ENCODE measurements at places on chromosomes 1 and 21.
A peak's percentile ranks its signal among the peaks of the same experiment; 100 is the strongest.

DNA sequence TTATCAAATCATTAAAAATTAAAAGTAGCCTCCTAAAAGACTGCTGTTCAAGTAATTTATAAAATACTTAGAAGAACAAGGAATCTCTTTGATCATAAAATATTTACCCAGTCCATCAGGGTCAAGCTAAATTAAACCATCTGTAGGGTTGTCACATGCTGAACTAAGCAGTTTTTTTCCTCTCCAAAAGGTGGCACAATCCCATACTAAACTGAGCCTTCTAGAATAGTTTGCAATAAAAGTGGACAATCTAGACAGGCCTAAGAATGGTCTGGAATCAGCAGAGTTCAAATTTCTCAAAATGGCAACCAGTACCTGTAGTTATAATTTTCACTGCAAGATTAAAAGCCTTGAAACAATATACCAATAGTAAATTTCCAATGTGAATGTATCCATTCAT is 194.8 kb downstream of the EIF4G3 start:
- DNase-seq = peak; percentile 13

- no peak for DNase-seq
Measured at GRCh38 chr21:36461918-36462486, 17.9 kb downstream of the CLDN14 start.

DNA sequence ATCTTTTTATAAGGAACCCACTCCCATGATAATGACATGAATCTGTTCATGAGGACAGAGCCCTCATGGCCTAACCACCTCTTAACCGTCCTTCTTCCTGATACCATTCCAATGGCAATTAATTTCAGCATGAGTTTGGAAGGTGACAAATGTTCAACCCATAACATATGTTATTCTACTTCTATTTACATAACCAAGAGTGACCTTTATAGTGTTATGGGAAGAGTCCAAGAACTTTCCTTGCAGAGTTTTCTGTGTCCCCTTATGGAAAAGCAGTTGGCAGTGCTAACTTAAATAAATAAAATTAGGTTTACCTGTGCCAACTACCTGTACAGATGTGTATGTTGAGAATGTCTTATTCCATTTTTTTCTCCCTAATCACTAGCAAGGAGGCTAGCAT is 11.1 kb downstream of the MAP10 start:
- DNase-seq = no peak

GRCh38 chr21:16842696-16843035 is 670.2 kb upstream of the CXADR start:
- DNase-seq = no peak

GRCh38 chr1:114323959-114324661 is 170.4 kb upstream of the SYT6 start:
- DNase-seq = no peak

GRCh38 chr1:94819945-94820746 is at the start of gene SLC44A3:
Gene SLC44A3 (plus strand): TSS chr1:94820357. CDS start chr1:94820452, 95 bp downstream.
- DNase-seq = no peak

DNA sequence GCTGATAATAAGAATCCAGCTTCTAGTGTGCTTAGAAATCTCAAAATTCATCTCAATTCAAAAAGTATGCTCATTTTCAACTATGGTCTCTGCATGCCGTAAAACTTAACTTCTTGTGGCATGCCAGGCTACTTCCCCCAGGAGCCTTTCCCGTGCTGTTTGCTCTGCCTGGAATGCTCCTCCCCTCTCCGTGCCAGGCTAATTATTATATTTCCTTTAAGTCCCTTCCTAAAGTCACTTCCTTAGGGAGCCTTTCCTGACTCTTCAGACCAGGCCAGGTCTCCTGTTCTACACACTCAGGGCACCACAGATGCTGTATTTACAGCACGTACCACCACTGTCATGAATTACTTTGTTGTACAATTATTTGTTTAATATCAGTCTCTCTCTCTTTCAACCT is 67.1 kb upstream of the PPP2R5A start:
- no peak for DNase-seq

DNA sequence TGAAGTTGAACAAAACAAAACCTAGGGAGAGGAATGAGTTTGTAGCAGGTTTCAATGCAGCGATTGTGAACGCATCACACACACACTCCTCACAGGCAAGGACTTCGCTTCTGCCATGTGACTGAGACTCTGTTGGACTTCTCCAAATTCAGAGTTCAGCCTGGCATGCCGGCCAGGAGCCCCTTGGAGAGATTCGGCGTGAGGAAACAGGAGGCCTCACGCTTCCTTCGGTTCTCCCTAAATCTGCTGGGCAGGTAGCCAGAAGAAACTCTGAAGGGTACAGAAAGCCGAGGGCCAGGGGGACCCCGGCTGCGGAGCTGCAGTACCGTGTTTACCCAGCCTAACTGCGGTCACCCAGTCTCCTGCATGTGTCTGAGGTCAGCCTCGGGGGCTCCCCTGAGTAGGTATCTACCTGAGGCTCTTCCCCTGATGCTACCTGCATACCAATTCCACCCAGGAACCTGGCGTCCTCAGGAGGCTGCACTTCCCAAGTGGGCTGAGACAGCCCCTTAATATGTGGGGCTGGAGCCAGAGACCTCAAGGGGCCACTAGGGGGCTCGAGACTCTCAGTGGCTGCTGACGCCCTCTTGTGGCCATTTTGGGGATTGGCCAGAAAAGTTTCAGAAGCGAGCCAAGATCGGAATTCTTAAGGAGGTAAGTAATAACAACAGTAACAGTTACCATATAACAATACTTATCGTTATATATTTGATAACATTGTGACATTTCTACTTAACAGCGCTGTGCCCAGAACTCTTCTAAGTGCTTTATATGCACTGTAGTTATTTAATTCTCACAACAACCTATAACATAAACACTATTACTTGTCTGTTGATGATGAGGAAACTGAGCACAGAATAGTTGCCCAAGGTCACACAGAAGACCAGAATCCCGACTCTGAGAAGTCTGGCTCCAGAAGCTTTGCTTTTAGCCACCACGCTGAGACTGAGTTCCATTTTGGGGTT is 2.7 kb upstream of the ANXA9 start:
- DNase-seq = peak; percentile 79

DNA sequence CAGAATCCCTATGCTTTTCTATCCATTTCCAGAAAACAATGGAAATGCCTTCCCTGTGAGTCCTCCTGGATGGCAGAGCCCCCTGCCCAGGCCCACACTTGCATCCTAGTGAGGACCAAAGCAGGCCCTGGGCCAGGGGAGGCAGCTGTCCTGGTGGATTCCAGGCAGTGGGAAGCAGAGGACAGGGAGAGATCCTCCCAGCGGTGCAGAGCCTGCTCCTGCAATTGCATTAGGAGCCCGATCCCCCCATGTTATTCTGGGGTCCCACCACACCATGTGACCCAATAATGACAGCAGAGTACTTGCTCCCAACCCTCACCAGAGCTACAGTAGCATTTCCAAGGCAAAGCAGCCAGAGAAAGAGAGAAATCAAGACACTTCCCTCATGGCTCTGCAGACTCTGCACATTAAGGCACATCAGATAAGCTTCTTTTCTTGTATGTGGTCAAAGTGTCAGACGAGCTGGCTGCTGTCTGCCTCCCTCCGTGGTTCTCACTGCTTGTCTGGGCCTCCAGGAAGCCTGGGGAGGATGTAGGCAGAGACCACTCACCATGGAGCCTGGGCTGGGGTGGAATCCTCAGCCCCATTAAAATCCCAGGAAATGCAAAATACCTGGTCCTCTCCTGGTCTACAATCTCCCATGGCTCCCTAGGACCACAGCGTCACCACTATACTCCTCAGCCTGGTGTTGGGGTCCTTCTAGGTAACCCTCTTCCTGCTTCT is 54.9 kb upstream of the RUNX3 start:
- no peak for DNase-seq

GRCh38 chr1:17148950-17149608 is 29.8 kb upstream of the PADI2 start:
- DNase-seq = no peak

GRCh38 chr1:202249436-202249835 is 55.8 kb downstream of the LGR6 start:
- DNase-seq = no peak

- DNase-seq = no peak
Measured at GRCh38 chr21:45541221-45542039, 810 bp downstream of the SLC19A1 start.

DNA sequence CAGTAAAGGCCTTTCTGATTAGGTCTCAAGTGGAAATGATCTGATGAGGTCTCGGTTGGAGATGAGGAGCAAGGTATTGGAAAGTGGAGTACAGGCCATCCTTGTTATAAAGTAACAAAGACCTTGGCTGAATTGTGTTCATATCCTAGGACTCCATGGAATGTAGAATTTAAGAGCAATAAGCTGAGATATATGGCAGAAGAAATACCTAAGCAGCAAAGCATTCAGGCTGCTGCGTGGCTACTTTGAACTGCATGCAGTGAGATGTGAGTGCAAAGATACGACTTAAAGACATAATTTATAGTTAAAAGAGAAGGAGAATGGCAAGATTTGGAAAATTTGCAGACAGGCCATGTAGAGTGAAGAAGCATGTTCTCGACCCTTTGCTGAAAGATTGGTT is 11.2 kb upstream of the XPR1 start:
- no peak for DNase-seq

GRCh38 chr1:41330588-41331545 is 30.4 kb upstream of the FOXO6 start:
- DNase-seq = no peak

DNA sequence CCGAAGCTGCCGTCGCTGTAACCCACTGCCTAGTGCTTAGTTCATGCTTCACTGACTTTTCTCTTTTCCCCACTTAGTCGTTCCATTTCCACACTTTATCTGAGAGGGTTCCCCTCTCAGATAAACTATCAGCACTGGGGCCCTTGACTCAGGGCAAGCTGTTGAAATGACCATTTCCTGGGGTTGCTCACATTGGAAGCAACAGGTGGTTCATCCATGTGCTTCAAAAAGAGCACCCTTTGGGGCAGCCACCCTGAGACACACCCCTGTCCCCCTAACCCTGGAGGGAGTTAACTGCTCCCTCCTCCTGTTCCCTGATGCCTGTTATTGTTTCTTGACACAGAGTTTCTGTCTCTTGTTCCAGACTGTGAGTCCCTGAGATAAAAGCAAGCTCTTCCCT is 107.2 kb downstream of the PTPRU start:
- no peak for DNase-seq

DNA sequence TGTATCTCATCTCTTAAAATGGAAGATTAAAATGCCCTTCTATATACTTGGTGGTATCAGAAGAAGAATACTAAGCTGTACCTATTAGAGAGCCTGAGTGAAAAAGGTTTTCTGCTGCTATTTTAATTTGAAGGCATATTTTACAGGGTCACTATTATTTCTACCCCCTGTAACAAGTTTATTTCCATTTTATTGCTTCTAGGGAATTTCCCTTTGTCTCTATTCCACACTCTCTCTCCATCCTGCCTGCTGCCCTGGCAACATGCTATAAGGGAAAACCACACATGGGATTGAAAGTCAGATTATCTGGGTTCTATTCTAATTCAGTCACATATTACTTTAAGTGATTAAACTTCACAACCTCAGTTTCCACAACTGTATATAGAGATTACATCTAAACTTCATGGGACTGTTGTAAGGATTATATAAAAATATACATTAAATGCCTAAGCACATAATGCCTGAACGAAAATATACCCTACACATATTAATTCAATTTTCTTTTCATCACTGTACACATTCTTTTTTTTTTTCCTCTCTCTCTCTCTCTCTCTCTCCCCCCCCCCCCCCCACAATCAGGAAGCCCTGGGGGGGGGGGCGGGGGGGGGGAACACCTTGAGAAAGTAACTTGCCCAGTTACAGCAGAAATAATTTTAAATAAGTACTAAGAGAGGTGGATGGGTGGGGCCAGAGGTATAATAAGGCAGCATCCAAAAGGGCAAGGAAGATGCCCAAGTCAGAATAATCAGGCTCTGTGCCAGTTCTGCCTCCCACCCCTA is 51.5 kb downstream of the LUZP1 start:
- DNase-seq = no peak

DNA sequence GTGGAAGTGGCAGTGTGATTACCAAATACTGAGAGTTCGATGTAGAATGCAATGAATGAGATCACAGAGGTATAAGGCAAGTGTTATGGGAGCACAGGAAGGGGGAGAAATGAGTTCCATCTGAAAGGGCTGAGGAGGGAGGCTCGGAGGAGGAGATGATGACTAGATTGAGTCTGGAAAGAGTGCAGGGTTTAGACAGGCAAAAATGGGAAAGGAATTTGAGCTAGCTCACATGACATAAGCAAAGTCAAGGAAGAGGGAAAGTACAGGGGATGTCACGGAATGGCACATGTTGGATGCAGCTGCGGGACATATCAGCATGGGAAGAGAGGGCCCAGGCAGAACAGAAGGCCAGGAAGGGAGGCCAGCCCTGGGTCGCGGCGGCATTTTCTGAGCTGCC is 132.7 kb downstream of the RUNX1 start:
- DNase-seq = no peak

GRCh38 chr1:12415038-12415466 is 185.2 kb downstream of the VPS13D start:
- no peak for DNase-seq

DNA sequence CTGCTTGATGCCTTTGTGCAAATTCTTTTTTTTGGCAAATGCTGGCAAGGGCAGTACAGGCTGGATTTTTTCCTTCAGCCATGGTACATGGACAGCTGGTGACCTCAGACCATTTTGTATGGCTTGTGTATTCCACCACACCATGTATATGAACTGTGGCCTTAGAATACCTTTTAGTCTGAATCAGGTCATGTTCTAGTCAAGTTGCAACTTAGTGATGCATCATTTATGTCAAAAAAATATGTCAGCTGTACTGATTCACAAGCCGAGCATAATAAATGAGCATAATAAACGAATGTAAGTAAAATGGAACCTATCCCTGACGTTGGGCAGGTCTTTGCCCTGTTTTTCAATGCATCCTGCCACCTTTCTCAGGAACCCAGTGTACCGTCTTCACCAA is 219.7 kb upstream of the RUNX1 start:
- DNase-seq = no peak

DNA sequence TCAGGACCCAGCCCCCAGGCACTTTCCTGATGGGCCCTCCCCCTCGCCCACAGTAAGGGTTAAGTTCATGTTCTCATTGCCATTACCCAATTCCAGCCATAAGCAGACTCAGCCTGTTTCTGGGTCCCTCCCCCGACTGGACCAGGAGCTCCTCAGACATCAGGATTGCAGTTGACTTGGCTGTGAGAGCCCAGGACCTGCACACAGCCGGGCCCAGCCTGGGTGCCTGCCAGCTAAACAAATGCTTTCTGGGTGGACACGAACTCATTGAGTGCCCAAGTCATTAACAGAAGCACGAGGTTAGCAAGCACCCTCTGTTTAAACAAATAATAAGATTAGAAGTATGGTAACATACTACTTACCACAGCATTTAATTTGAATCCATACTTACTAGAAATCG is 147.9 kb upstream of the POU3F1 start:
- no peak for DNase-seq

- no peak for DNase-seq
Measured at GRCh38 chr1:108100148-108100547, 100.0 kb downstream of the SLC25A24 start.

GRCh38 chr1:239951511-239952140 is 140.1 kb upstream of the FMN2 start:
- DNase-seq = peak; percentile 29

GRCh38 chr1:90716243-90716551 is 905 bp downstream of the BARHL2 start:
- no peak for DNase-seq

- DNase-seq = no peak
Measured at GRCh38 chr1:51234721-51235425, 1.2 kb upstream of the RNF11 start.

GRCh38 chr1:67958472-67958871 is 92.0 kb downstream of the DIRAS3 start:
- DNase-seq = no peak

Data from forelimb muscle (tissue), 1 donor.